ENCODE measurements at places on chromosomes 12 and 14.
A peak's percentile ranks its signal among the peaks of the same experiment; 100 is the strongest.

DNA sequence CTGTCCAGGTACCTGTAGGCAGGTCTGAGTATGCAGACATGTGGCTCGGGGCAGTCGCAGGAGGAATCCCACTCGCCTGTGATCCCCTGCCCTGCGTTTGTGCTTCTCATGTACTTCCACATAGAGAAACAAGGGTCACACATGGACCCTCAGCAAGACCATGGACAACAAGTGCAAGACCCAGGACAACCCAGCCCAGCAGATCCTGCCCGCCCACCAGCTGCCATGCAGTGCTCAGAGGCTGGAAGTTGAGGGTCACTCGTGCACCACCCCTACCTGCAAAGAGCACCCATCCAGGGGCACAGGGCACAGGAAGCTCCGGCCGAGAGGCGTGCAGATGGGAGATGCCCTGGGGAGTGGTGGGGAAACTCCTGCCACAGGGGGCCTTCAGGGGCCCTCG is 67.5 kb upstream of the C14orf180 start:
- DNase-seq: no peak

GRCh38 chr14:74922752-74923401 is at the start of gene RPS6KL1:
RPS6KL1 (minus strand) TSS chr14:74923260; CDS start chr14:74921541, 1,719 bp downstream.
- DNase-seq: peak; percentile 65

GRCh38 chr14:30893819-30894218 is 19.5 kb downstream of the COCH start:
- no peak for DNase-seq

DNA sequence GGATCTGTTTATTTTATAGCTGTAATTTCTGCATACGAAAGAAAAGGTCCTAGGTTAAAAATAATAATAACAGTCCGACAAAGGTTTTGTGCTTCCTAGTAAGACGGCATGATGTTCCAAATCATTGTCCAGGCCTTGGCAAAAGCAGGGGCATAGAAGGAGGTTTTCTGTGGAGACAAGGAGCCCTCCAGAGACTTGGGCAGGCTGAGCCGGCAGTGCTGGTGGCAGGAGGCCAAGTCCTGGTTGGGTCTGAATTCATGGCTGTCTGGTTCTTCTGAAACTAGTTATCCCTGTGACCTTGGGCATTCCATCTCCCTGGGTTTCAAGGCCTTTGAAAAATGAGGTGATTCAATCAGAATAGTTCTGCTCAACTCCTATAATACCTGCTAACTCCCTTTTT is 44.0 kb downstream of the KCNK13 start:
- no peak for DNase-seq

- DNase-seq: no peak
Measured at GRCh38 chr14:71478542-71478941, 453.7 kb upstream of the RGS6 start.

GRCh38 chr14:76496595-76496994 is 120.7 kb downstream of the ESRRB start:
- DNase-seq: no peak

- DNase-seq: no peak
Measured at GRCh38 chr14:68232300-68233055, 412.9 kb downstream of the RAD51B start.

GRCh38 chr12:113154351-113154973 is 4.9 kb downstream of the CFAP73 start:
- peak; percentile 46 for DNase-seq

DNA sequence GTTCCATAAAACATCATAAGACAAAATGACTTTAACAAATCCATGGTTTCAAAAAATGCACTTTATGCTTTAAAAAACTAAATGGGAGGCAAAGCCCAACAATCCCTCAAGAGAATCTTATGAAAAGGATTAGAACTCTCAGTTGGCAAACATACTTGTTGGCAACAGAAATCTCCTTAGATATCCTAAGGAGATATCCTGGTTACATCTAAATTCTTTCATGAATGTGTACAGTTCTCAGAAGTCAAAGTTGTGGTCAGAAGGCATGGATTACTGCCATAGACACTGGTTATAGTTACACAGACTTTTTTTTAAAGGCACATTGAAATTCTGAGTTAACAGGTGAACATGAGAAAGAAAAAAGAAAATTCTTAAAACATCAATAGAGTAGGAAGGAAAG is 17.5 kb upstream of the ISM2 start:
- no peak for DNase-seq

DNA sequence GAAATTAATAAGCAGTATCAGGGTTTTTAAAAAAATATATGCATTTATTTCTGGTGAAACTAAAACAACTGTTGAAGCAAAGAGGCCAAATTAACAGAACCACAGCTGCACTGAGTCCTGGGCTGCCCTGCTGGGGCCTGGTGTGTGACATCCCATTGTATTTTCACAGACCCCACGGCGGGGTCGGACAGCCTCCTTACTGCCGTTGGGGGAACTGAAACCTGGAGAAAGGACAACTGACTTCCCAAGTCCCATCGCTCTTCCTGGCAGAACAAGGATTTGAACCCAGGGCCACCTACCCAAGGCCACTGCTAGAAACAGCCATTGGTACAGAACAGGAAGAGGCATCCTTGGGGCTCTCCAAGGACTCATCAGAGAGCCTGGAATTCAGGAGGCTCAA is 114.8 kb upstream of the SFSWAP start:
- DNase-seq: no peak

DNA sequence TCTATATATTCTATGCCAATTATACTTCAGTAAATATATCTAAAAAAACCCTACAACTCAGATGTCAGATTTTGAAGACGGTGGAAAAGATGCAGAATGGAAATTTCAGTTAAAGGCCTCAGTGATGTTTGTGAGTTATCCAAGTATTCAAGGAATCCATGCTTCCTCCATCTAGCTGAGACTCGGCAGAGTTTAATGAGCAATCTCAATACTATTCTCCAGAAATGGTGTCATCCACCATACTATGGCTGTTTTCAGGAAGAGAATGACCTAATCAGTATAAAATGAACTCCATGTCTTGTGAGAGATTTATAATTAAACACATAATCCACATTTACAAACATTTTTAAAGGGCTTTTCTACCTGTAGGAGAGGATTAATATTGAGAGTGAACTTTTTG is 66.0 kb downstream of the KLHL28 start:
- no peak for DNase-seq

DNA sequence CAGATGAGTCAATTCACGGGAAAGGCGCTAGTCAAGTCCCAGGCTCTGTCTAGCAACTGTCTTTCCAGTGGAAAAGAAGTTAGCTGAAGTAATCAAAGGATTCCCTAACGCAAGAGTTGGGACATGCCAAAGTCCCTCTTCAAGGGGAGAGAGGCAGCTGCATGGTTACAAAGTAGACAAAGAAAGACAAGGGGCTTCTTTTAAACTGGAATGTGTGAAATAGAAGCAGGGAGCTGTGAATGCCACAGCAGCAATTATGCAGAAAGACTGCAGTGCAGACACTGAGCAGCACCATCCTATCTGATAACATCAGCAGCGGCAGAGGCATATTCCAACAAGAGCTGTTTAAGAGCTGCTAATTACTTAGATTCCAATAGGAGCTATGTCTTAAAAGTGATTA is 12.5 kb upstream of the CIPC start:
- no peak for DNase-seq

DNA sequence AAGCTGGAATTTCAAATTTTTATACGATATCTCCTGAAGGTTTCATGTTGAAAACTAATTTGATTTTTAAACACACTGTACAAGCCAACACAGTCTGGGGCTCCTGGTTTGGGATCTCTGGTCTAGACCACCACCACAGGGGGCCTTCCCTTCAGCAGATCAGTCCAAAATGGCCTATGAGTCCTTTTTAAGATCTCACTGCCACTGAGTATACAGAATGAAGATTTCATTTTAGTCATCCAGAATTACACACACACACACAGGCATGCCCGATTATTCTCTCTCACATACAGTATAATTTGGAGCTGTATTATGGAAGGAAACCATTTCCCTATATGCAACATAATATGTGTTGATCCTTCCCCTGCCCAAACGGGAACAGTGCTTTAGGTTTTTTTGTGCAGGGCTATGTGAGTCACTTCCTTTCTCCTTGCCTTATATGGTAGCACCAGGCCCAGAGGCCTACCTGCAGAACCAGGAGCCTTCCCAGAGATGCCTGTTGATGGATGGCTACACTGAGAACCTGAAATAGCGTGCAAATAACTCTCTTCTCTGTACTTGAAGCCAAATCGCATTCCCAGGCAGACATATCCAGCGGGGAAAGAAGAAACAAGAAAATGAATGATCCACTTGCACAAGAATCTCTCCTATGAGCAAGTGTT is 28.1 kb upstream of the WNK1 start:
- DNase-seq: no peak

- DNase-seq: no peak
Measured at GRCh38 chr14:74964787-74965485, 9.5 kb upstream of the PGF start.

DNA sequence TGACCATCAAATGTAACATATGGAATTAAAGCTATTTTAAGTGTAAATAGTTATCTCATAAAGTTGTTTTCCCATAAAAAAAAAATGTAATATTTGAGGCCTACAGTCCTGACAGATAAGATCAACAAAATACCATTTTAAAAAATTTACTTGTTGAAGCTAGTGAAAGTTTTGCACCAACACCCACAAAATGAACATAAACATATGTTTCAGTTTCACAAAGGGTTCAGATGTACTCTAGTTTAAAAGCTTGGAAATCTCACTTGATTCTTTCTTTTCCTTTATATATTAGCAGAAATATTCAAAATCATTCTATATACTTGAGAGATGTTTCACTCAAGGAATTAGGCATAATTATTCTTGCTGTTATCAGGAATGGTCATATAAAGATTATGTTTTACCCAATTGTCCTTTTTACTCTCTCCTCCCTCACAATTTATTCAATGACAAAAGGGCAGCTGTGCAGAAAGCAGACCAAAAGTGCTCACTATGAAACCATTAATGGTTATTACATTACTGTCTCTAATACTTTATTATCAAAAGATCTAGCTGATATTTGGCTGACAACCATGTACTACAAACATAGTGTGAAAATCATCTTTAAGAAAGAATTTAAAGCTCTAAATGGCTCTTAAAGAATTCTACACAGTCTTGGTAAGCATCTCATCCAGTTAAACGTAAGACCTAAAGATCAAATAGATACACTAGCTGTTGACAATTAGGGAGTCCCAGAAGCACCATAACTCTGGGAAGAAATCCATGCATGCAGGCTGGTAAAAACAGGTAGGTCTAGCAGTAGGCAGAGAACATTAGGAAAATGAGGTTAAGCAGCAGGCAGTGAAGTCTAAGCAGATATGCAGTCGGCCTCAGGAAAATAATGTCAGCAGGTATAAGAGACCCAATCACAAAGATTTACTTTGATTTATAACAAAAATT is 28.8 kb downstream of the KIF21A start:
- DNase-seq: no peak

DNA sequence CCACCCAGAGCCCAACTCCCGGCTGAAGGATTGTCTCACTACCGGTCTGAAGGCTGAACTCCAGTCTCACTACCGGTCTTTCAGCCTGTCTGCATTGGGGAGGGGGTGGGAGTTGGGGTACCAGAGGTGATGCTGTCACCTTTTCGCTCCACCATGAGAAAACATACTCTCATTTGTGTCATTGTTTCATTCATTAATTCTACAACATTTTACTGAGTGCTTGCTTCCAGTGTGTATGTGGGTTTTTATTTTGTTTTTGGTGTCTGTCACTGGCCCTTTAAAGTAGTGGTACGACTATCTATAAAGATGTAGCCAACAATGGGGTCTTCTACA is 524 bp upstream of the CDK4 start:
- no peak for DNase-seq

DNA sequence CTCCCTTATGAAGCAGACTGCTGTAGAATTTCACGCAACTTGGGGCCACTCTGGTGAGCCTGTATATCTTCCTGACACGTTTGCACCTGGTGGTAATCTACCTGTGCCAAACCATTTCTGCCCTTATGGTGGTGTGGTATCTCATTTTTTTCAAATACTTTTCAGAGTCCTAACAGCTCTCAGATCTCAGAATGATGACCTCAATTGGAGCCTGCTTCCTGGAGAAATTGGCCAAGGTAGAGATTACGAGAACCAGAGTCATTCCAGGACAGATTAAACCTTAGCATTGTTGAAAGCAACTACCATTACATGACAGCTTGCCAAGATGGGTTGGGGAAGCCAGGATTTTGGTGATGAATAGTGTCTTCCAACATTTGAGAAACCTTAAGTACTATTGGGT is 48.2 kb downstream of the CPSF6 start:
- no peak for DNase-seq

GRCh38 chr12:103431950-103432349 is 63.8 kb downstream of the C12orf42 start:
- no peak for DNase-seq

DNA sequence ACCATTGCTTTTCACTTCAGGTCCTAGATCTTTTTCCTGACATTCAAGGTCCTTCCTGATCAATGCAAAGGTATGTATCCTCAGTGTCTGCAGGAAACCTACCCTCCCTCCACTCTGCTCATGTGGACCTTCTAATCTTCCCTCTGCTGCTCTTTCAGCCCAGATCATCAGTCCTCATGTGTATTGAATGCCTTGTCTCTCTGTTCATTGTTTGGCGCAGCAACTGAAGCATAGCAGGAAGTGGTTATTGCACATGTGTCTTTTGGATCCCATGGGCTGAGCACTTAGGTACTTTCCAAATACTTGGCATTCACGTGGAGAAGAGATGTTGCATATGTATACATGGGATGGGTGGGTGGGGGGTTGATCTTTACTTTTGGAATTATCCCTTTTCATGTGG is 4.3 kb upstream of the NIN start:
- no peak for DNase-seq

DNA sequence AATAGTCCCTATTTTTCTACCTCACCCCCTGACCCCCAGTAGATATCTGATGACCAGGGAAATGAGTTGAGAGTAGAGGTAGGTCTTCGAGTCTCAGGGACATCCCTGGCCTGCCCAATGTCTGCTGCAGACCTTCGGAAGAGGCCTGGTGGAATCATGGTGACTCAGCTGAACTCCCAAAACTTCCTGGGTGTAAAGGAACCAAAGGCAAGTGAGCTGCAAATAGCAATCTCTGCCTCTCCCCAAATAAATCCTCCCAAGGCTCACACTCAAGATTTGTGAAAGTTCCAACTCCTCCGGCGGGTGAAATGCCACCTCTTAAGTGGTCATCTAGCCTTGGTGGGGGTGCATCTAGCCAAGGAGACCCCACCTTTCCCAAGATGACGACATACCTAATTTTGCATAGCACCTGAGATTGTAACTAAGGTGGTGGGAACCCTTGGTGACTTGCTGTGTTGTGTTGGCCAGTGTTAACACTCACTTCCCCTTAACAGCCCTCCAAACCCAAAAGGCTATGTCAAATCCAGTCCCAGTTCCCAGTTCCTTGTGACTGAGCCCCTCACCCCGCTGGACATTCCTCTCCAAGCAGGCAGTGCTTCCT is 6.3 kb downstream of the ZFP36L1 start:
- DNase-seq: no peak

DNA sequence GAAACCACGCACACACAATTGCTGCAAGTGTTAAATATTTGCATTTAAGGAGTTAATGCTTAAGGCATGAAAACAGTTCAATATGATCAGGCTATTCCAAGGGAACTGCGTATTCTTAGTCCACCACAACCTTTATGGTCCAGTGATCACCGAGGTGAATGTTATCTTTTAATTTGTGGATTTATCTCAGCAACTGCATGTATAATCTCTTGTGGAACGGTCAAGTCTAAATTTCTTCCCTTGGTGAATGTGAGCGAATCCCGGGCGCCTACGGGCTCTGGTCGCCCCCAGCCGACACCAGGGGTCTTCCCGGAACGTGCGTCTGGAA is 999 bp upstream of the AK7 start:
- no peak for DNase-seq
